Left cardiac atrium (tissue), 4 donors: ENCODE measurements at places on chromosomes 7 and 10.

DNA sequence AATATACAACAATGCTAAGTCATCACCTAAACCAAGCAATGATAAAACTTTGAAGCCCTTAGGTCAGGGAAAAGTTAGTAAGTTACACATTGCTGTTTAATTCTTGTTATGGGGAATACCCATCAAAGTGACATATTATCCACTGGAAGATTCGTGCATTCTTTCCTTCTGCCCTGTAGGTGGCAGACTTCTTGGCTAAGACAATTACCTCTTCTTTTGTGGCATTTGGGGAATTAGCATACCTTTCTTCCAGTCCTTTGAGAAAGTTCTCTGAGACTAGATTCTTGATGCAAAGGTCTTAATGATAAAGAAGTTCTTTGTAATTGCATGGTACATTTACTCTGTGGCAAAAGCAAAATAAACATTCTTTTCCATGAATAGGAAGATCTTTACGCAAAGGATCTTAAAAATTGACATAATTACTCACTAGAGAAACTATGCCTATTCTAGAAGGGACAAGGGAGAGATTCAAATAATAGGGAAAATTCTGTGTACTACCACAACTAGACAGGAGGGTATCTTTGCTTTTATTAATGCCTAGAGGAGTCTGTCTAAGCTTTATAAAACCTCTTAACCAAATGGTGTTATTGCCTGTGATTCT is 395.9 kb downstream of the GRM8 start:
- DNase-seq: no peak

GRCh38 chr7:107652642-107653041 is 8.0 kb upstream of the SLC26A4 start:
- no peak for DNase-seq

DNA sequence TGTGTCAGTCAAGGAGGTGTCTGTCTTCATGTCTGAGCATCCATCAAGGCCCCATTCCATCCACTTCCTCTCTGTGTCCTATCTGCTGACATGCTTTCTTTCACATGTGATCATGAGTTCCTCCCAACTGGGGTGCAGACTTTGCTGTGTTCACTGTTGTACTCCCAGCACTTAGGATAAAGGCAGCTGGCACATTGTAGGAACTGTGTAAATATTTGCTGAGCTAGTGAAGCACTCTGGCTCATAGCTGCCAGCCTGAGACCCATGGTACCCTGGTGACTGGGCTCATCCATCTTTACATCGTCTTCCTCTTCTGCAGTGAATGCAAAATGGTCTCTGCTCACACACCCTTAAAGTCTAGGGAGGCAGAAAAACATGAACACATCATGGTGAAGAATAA is 242.2 kb upstream of the IGFBP3 start:
- DNase-seq: no peak

GRCh38 chr7:110650328-110650727 is 440.6 kb upstream of the LRRN3 start:
- DNase-seq: no peak

DNA sequence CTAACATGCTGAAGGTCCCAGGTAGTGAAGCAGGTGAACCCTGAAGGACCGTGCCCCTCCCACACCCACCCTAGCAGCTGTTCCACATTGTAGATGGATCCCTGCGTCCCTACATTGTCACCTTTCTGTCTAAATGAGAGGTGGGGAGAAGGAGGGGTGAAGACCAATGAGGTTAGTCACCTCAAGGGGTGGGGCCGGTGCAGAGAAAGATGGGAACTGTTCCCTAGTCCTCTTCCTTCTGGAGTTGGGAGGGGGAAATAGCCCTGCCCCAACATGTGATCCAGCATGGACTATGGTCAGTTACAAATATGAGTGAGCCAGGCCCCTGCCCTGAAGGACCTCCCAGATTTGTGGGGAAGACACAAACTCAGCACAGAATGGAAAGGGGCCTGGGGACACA is 124.5 kb downstream of the LHPP start:
- no peak for DNase-seq

DNA sequence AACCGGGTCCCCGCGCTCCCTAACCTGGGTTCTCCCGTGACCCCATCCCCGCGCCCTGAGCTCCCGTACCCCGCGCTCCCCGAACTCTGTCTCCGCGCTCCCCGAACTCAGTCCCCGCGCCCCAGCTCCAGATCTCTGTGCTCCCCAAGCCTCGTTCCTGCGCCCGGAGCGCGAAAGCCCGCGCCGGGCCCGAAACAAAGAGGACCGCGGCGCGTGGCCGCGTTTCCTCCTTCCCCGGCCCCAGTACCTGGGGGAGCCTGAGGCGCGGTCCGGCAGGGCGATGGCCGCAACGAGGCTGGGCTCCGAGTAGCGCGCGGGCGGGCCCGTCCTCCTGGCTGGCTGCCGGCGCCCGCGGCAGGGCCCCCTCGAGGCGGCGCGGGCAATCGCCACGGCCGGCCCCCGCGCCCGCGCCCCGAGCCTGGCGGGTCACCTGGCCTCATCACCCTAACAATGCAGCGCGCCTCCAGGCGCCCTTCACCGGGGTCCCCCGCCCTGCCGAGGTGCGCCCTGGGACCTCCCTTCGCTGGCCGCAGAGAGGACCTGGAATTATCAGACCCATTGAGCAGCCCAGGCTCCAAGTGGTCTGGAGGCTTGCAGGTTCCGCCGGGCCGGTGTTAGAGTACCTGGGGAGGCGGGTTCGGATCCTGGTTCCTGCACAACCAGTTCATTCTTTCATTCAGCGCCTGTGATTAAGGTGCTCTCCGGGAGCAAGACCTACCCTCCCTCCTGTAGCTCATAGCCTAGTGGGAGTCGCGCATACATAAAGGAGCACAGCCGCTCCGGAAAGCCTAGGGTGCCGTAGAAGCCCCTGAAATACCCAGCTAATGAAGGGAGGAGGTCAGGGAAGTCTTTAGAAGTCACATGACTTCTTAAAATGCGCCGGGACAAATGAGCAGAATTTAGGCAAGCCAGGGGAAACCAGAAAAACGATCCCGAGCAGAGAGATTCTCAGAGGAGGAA is at the start of gene TNS3:
Gene TNS3, minus strand, starts transcription at position 308 of the 960 bp plus-strand sequence. CDS start 142,475 bp downstream, outside the sequence.
- no peak for DNase-seq

DNA sequence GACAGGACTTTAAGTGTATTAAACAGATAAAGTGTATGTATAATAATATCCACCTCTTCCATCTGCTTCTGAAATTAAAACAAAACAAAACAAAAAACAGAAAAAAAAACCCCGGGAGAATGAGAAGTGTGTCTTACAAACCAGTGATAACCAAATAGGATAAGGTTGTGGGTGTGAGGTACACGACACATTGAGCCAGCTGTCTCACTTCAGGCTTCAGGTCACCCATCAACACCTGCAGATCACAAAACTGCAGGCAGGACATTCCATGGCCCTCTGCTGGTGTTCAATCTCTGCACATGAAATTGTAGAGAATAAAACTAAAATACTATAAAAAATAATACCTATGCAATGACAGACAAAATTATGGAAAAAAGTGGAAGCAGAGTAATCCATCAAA is 339.9 kb downstream of the SFMBT2 start:
- DNase-seq: no peak

DNA sequence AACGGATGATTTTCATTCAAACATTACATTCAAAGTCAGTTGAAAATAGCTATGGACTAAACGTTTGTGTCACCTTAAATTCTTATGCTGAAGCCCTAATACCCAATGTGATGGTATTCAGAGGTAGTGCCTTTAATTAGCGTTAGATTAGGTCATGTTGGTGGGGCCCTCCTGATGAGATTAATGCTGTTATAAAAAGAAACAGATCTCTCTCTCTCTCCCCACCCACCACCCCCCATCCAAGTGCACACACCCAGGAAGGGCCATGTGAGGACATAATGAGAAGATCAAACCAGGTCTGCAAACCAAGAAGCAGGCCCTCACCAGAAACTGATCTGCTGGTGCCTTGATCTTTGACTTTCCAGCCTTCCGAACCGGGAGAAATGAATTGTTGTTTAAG is 44.2 kb downstream of the ZNF438 start:
- no peak for DNase-seq

DNA sequence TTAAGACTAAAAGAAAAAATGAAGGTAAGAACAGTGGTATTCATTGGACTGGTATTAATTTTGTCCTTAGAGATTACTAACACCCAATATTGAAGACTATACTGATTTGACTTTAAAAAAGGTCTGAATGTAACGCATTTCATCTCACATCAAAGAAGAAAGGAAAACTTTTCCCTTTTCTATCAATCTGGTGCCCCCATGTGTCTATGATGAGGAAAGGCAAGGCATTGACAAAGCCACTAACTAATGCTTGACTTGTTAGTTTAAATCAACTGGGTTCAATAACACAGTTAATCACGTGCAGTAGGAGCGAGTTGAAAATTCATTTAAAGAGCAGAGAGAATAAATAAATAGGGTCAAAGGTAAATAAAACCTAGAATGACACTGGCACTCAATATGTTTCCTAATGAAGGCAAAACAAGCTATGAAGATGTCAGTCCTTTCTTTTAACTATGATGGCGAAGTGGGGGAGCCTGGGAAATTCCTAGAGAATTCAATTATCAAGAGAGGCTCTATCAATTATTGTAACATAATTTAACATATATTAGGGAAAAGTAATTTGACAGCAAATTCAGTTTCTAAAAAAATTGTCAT is 180.9 kb downstream of the ANK3 start:
- no peak for DNase-seq
